ENCODE measurements at places on chromosomes 11 and 22.
A peak's percentile ranks its signal among the peaks of the same experiment; 100 is the strongest.

DNA sequence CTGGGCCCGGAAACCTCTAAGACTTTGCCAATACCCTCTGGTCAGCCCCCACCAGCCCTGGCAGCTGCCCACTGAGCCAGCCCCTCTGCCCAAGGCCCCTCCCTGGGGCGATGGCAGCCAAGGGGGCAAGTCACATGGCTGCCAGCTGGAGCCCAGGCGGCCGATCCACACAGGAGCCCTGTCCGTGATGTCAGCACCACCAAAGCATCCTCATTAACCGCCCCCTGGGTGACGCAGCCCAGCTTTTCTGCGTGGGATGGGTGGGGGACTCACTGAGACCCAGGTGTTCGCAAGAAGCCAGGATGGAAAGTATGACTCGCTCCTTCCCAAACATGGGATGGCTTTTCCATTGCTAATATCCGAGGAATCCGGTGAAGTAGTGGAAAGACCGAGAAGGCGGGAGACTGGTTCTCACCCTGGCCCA is 46.6 kb upstream of the WNT7B start:
- no peak for DNase-seq

DNA sequence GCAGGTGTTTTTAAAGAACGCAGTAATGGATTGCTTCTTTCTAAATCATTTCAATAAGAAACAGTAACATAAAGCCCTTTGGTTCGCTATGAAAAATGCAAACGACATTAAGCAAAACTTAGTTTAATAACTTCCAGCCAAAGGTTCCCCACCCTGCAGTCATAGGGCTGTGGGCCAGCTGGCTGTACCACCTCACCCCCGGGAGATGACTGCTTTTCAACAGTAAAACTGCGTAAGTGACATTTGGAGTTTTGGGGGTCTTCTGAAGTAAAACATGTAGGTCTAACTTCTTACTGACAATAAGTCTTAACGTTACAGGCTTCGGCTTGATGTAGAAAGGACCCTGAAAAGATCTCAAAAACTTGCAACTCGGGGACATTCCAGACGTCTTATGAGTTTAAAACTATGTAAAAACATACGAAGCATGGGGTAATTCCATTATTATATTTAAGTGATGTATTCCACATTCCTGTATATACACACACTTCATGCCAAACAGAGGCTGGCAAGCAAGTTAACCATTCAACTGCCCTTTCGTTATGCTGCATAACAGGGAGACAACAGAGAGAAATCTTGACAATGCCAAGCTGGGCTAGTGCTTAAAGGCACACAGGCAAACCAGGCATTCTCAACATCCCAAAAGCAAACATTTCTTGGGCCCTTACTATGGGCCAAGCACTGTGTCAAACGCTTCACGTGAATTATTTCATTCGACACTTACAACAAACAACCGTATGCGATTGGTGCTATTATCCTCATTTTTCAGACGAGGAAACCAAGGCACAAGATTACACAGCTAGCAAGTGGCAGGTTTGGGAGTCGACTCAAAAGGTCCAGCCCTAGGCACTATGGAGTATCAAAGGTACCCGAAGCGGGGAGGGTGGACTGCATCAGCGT is 1.2 kb downstream of the MRTFA start:
- no peak for DNase-seq

- no peak for DNase-seq
These were observed 1.3 kb downstream of the CLMP start for GRCh38 chr11:123193742-123194141.

DNA sequence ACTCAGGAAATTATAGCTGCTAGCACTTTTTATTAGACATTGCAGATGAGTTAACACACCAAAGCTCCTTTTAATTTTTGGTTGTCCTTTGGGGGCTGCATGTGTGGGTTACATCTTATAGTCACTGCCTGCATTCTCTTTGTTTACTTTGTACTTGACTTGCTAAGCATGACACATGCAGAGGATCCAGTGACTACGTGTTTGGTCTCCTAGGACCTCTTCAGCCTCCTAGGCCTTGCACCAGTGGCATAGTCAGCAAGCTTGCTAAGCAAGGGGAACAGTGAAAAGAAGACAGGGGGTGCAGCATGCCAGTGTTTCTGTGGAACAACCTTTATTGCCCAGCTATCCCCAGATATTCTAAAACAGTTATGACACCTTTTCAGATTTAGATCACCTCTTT is 108.2 kb downstream of the PAX6 start:
- no peak for DNase-seq

GRCh38 chr11:73404048-73404447 is 27.8 kb downstream of the RELT start:
- peak; percentile 67 for DNase-seq

GRCh38 chr11:66834943-66835342 is 8.3 kb upstream of the RCE1 start:
- DNase-seq = no peak

DNA sequence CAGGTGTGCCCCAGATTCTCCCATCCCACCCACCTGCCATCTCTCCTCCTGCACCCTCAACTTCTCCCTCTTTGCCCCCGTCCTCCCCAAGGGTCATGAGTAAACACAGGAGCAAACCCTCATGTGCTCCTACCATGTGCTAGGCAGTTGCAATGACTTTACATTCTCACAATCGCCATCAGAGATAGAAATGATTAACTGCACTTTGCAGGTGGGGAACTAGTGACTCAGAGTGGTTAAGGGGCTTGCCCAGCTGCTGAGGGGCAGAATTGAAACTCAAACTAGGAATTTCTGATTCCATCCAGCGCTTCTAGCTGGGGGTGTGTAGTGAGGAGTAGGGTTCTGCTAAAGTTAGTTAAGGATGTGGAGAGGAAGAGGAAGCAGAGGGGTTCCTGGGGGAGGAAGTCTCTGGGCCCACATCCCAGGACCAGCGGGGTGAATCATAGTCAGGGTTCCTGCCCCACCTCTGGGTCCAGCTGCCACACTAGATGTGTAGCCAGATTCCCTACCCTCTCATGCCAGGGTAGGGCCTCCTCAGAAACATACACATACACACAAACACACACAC is 16.0 kb upstream of the PRG2 start:
- DNase-seq = peak; percentile 79

DNA sequence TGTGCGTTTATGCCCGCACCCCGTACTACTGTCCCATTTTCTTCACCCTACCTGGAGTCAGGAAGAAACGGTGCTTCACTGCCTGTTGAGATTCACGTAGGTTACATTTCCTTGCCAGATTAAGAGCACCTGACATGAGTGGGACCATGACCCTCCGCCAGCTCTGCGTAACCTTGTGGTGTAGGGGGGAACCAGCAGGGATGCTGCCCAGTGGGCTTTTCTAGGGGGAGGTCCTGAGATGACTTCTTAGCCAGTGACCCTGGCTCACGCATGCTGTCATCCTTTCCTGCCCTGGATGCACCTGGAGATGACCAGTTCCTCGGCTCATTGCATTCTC is 967 bp upstream of the ARVCF start:
- no peak for DNase-seq

DNA sequence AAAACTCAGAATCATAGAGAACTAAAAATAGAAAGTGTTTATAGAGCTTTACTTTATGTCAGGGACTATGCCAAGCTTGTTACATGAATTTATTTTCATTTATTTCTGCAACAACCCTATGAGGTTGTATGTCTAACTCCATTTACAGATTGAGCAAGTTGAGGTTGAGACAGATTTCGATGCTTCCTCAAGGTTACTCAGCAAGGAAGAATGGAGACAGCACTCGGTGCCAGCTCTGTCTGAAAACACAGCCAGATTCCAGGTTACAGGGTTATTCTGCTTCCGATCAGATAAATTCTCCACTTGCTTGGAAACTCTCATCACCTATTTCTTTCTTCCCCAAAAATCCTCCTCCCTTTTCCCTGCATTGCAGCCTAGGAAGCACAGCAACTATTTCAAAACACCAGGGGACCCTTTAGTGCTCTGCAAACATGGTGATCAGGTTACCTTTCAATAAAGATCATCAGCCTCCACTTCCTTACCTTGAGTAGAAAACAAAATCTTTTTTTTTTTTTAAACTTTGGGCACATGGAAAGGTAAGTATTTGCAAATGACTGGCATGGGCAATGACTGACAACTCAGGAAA is 7.0 kb downstream of the MMP3 start:
- DNase-seq = no peak

DNA sequence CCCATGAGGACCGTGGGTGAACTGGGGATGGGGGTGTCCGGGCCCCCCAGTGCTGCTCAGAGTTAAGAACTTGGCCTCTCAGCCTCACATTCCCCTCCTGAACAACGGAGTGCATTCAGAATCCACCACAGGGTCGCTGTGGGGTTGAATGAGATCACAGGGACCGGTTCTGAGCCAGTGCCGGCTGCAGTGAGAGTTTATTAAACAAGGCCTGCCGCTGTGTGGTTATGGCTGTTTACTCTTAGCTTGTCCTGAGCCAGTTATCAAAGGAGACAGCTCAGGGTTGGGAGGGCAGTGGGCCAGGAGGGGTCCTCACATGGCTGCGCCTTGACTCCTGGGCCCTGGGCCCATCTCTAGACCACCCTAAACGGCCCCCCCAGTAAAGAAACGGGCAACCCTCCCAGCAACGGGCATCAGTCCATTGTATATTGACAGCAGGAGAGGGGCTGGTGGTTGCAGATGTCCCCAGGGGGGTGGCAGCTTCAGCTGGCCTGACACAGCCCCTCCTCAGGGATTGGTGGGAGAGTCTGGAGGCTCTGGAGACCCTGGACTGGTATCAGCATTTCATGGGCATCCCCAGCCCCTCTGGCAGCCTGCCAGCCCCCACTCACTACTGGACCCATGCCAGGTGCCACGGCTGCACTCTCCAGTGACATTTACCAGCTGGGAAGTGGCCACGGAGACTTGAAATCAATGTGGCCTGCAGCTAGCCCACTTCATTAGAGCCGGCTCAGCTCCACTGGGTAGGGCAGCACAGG is 15.1 kb upstream of the CABP7 start:
- no peak for DNase-seq

DNA sequence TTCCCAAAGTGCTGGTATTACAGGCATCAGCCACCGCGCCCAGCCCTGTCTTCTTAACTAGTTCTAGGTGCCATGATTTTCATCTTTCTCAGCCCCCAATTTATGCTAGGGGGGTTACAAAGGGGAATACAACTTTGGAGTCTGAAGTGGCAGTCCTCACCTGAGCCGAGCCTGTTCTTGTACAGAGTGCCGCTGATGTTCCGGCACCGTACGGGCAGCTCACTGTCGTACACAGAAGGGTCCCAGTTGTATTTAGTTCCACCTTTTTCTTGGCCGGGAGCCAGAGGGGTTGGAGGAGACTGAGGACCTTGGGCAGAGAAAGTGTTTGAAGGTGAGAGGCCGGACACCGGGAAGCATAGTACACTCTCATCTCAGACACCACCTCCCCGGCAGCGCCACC is 7.3 kb downstream of the DEAF1 start:
- no peak for DNase-seq

DNA sequence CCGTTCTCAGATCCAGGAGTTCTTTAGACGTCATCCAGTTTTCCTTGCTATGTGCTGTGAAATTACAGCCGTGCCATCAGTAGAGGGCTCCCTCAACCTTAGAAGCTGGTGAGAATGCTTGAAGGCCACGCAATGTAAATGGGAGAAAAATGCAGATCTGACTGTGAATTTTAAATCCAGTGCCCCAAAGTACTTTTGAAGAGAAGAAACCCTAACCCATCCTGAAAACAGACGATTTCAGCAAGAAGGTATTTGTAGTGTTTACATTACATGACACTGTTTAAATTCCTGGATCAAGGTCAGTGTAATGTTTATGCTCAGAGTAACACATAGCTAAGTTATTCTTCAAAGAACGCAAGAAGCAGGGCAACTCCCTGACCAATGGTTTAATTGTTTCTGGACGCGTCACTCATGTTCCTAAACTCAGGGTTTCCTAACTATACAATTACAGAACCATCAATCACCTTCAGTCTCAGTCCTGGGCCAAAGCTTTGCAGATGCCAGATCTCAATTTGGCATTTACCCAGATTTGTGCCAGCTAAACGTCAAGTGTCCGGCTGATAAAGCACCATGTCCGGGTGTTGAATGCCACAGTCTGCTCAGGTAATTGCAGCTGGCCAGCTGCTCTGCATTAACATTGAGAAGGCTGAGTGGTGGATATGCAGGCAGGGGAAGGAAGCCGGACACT is 38.2 kb downstream of the ADAMTS8 start:
- DNase-seq = peak; percentile 48

DNA sequence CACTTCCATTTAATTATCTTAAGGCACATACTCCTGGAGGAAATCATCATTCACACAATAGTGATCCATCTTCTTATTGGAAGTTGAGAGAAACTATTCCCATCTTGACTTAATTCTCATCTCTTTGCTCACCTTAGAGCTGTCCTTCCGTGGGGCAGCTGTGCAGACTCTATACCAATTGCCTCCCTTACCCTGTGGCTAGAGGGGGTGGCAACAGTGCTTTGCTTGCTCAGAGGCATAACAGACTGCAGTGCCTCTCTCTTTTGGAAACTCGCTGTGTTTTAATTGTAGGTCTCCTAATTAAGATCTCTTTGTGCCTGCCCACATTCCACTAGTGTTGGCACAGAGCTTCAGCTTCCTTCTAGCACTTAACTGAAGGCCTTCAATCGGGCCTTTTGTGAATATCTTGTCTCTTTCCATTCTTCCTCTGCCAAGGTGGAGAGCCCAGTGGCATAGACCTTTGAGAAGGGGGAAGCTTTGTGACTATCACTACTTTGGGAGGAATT is 5.5 kb downstream of the KMT2A start:
- DNase-seq = no peak

GRCh38 chr11:101478587-101479369 is 105.0 kb downstream of the TRPC6 start:
- no peak for DNase-seq

GRCh38 chr22:24416611-24417010 is 10.8 kb upstream of the ADORA2A start:
- no peak for DNase-seq

GRCh38 chr11:69123593-69124545 is 31.9 kb upstream of the SMIM38 start:
- DNase-seq = no peak
